ENCODE measurements at places on chromosomes 11 and 22.
A peak's percentile ranks its signal among the peaks of the same experiment; 100 is the strongest.

DNA sequence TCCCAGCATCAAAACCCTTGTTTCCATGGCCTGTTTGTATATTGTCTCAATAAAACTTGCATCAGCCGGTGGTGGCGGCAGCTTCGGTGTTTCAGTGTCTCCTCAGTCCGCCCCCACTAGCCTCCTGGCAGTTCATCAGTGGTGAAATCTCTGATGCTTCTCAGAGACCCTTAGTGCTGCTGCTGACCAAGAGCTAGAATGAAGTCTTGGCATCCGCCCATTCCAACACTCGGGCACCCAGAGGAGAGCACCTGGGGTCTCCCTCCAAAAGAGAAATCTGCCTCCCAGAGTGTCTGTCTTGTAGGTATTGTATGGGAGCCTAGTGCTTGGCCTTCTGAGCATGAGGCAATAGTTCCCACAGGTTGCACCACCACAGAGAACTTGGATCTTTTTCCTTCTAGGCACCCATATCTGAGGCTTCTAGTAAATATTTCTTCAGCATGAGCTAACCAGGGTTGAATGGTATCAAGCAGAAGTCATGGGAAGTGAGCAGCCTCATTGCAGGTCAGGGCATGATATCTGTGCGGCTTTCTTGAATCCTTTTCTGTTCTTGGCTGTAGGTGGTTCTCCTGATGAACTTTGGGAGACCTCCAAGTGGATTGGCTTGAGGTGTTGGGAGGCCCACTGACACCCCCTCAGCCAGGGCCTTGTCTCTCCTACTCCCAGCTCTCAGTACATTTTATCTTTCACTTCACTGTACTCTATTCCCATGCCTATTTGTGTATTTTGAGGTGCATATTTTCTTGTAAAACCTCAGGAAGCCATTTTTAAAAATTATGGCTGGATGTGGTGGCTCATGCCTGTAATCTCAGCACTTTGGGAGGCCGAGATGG is 13.2 kb upstream of the AIFM3 start:
- DNase-seq: no peak

- DNase-seq: no peak
These were observed 893.3 kb downstream of the FAM181B start for GRCh38 chr11:81840380-81840779.

DNA sequence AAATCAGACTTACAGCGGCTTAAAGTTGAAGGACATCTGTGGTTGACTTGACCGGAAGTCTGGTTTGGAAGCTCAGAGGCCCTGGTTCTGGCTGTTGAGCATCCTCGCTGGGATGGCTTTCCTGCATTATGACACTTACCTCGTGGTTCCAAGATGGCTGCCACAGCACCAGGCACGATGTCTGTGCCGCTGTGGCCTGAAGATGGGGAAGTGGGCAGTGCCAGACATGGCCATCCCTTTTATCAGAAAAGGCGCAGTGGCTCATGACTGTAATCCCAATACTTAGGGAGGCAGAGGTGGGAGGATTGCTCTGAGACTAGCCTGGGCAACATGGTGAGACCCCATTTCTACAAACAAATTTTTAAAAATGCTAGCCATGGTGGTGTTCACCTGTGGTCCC is 40.5 kb downstream of the CD82 start:
- no peak for DNase-seq

- DNase-seq: no peak
These were observed 97.9 kb upstream of the PITPNB start for GRCh38 chr22:28016781-28017557.

GRCh38 chr11:103147627-103148026 is 38.4 kb downstream of the DYNC2H1 start:
- no peak for DNase-seq

DNA sequence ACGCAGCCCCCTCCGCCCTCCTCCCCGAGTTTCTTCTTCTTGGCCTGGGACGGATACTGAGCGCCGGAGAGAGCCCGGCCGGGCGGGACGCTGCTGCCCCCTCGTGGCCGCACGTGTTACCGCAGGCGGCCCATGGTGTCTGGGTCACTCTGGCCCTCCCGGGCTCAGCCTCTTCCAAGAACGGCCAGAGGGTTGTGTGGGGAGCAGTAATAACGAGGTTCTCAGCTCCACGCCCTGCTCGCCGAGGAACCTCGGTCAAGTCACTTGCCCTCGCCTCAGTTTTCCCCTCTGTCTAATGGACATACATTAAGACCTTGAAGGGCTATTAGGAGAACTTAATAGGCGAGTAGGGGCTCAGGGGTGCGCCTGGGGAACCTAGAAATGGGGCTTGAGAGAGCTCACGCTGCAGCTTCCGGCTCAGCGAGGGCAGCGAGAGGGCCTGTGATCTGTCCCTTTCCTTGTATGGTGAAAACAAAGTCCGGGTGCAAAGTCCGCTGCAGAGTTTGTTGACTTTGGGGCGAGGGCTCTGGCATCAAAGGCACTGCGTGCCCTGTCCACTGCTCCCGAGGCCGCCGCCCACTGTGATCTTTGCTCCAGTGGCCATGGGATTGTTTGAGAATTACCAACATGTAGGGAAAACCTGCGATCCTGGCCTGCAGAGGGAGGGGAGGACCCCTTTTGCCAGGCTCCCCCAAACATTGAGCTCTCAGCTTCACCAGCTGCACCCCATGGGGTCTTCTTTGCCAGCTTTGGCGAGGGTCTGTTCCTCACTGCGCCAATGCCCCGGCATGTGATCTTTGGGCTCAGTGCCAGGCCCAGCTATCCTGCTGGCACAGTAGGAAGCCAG is 14.4 kb upstream of the LRP5 start:
- DNase-seq: peak; percentile 75

- no peak for DNase-seq
These were observed 77.9 kb upstream of the WNT11 start for GRCh38 chr11:76284161-76284560.

DNA sequence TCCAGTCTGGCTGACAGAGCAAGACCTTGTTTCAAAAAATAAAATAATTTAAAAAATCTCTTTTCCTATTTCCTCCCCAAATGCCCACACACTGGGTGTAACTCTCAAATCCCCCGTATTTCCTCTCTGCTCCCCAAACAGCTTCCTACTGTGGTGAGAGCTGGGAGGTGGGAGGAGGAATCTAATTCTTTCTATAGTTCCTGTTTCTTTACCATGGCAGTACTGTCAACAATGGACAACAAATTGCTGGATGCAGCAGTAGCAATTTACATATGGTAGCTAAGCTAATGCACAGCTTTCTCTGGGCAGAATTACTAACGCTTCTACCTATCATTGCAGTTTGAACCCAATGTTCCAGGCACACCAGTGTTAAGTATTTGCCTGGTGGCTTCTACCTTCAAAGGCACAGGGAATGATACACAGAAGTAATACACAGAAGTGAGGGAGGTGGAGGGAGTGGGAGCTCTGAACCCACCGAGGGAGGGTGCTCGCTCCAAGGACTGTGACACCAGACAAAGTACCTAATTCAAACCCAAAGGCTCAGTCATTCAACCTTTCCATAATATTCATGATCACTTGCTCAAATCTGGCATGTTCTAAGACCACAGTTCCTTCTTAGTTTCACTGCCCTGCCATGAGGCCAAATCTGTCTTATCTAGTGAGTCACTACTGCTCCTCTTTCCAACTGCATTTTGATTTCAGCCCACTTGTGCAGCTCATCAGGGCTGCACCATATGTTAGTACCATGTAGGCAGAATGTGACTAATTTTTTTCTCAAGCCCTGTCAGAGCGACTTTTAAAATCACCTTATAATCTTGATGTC is 37.9 kb downstream of the CELF1 start:
- peak; percentile 77 for DNase-seq

- DNase-seq: no peak
These were observed 861.8 kb downstream of the LRRC4C start for GRCh38 chr11:40597546-40598113.

DNA sequence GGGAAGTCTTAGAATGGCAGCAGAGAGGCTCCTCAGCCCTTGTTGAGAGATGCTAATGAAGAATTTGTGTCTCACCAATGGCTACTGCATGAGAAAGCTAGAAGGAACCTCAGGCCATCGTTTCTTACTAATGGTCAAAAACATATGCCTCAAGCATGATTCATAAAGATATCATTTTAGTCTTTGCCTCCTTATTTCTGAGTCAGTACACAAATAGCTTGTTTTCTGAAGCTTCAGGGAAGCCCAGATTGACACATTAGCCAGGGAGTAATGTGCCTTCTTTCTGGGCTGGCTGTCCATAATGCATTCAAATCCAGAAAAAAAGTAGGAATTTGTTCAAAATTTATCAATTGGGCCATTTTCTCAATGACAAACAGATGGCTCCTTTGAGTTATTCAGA is 169.4 kb upstream of the ZBED5 start:
- DNase-seq: no peak

DNA sequence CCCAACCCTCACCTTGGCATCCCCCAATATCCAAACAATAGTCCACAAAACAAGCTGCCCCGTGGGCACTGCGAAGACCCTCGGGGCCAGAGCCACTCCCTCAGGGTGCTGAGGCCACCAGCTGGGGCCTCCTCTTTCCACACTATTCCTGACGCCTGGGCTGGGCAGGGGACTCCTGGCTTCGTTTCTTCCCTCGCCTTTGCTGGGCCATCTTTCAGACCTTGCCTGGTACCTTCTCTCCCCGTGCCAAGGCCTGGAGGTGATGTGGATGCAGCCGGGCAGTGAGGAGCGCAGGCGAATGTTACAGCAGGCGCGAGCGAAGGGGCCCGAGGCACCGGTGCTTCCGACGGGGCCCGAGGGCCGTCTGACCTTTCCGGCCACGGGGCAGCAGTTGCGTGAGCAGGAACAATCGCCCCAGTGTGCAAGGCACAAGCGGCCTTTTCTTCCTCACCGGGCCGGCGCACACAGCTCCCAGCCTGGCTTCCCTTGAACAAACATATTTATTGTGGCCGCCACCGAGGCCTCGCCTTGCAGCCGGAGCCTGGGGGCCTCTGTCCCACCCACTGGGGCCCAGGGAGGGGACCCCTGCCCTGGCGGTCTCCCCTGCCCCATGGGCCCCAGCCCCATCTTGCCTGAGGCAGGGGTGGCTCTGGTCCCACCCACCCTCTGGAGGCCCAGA is 32.6 kb upstream of the KCNQ1OT1 start:
- no peak for DNase-seq

DNA sequence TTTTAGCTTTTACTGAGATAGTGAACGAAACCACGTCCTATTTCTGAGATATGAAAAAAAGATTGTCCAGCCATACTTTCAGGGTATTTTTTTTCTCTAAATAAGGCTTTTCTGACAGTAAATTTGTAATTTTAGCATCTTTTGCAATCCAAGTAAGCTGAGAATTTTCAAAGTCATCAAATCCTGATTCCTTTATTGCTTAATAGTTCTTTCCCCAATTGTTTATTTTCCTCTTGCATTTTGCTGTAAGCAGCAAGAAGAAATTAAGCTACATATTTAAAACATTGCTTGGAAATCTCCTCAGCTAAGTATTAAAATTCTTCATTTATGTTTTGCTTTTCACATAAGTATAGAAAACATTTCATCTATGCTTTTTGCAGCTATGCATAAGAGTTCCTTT is 493.3 kb upstream of the CCDC179 start:
- DNase-seq: no peak

GRCh38 chr22:19876941-19877625 is 22.4 kb upstream of the GNB1L start:
- DNase-seq: no peak

DNA sequence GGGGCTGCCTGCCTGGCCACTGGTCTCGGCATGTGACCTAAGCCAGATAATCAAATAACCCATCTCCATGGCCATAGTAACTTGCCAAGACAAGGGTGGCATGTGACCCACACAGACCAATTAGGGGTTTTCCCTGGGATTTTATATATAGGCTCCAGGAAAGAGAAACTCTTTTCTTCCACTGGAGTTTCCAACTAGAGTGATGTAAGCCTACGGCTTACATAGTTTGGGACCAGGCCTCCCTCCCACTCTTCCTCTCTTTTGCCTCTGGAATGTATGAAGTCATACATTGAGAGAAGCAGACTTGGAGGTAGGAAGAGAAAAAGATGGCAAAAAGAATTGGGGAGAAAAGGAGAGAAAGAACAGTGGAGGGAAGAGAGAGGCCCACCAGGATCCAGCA is 84.6 kb upstream of the LDLRAD3 start:
- no peak for DNase-seq

GRCh38 chr11:33689085-33689484 is 11.5 kb downstream of the C11orf91 start:
- no peak for DNase-seq

DNA sequence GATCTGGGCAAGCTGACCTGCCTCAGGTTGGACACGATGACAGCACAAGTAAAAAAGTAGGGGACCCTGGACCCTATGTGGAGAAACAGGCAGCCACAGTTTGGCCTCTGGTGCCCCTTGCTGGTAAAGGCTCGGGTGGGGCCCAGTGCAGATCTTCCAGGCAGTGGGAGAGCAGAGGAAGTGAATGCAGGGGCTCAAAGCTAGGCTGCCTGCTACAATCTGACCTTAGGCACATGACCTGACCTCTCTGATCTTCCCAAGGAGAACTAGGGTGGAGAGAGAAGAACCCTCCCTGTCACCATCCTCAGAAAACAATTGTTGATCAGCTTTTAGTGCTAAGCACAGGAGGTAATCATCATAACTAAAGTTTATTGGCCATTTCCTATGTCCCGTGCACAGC is 76.5 kb downstream of the PDE2A start:
- no peak for DNase-seq

DNA sequence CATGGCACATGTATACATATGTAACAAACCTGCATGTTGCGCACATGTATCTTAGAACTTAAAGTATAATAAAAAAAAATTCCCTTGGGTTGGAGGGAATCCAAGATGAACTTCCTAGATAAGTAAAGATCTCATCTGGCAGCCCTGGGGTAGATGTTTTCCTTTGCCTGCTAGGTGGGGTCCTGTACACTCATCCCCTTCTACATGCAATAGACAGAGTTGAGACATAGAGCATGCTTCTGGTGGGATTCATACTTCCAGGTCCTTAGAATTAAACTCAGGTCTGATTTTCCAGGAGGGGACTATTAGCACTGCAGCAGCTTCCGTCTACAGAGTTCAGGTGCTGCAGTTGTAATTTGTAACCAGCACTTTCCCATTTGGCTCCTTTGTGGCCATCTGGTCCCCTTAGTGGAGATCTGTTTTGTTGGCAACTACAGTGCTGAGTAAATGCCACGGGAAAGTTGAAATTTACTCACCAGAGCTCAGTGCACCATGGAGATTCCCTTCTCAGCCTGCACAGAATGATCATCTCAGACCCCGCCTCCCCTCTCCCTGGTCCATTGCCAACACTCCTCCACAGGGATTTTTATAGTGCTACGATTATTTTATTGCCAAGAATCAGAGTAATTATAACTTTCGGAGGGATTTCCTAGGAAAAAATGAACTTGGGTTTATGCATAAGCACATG is 220.1 kb upstream of the E2F8 start:
- no peak for DNase-seq
